HuH-7 (cell line): ENCODE measurements at places on chromosomes 1 and 21.

DNA sequence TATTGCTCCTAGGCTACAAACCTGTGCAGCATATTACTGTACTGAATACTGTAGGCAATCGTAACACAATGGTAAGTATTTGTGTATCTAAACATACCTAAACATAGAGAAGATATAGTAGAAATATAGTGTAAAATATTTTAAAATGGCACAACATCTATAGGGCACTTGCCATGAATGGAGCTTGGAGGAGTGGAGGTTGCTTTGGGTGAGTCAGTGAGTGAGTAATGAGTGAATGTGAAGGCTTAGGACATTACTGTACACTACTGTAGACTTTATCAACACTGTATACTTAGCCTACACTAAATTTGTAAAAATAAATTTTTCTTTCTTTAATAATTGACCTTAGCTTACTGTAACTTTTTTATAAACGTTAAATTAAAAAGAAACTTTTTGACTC, 7.9 kb downstream of the LEFTY2 start:
- no peak for DNase-seq

GRCh38 chr1:177952691-177953090, 17.2 kb downstream of the SEC16B start:
- no peak for DNase-seq

DNA sequence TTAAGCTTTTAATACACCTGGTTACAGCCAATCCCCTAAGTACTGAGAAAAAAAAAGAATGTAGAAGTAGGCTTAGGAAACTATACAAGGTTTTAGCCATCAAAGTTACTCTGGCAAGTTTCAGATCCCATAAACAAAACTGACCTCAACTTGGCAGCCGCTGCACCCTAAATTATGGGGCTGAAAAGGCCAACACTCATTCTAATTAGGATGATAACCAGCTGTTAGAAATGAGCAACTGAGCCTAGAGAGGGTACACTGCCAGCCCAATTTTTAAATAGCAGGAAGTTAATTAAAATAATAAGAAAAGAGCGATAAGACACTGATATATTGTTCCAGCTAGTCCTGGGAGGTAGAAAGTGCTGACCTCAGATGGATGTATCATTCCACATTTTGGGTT, 105.7 kb upstream of the VAV3 start:
- no peak for DNase-seq

- no peak for DNase-seq
These were observed 82.2 kb downstream of the LMO4 start for GRCh38 chr1:87410776-87411480.

- no peak for DNase-seq
These were observed 4.3 kb upstream of the CSF1 start for GRCh38 chr1:109906160-109906838.

GRCh38 chr1:64769482-64769881, 24.6 kb downstream of the RAVER2 start:
- DNase-seq: no peak

DNA sequence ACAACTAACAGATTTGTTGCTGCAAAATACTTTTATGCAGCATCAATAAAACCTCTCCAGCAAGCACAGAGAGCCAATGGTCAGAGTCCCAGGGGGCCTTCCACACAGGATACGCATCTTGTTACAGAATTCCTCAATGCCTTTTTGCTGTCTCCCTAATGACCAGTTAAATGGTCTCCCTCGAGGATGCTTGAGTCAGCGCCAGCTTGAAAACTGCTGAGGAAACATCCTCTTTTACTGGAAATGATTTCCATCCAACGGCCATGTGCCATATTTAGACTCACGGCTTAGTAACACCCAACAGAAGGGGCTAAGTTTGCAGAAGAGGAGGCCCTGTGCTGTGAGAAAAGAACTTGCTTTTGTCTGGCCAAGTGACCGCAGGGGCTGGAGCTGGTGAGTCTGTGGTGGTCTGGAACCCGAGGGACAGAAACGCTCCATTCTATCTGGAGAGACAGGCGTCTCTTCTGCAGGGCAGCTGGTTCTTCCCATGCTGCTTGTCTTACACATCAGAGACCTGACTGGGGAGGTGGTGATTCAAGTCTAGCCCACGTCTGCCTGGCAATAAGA, 496.4 kb downstream of the SETD4 start:
- DNase-seq: no peak

DNA sequence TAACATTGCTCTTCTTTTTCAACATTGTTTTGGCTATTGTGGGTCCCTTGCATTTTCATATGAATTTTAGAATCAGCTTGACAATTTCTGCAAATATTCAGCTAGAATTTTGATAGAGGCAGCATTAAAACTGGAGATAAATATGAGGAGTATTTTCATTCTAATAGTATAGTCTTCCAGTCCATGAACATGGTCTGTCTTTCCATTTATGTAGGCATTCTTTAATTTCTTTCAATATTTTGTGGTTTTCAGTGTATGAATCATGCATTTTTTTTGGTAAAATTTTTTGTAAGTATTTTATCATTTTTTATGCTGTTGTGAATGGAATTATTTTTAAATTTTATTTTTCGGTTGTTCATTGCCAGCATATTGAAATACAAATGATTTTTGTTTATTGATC, 97.2 kb downstream of the DNAH14 start:
- DNase-seq: no peak

- DNase-seq: peak; percentile 28
These were observed 93.7 kb upstream of the ETS2 start for GRCh38 chr21:38712071-38712470.

DNA sequence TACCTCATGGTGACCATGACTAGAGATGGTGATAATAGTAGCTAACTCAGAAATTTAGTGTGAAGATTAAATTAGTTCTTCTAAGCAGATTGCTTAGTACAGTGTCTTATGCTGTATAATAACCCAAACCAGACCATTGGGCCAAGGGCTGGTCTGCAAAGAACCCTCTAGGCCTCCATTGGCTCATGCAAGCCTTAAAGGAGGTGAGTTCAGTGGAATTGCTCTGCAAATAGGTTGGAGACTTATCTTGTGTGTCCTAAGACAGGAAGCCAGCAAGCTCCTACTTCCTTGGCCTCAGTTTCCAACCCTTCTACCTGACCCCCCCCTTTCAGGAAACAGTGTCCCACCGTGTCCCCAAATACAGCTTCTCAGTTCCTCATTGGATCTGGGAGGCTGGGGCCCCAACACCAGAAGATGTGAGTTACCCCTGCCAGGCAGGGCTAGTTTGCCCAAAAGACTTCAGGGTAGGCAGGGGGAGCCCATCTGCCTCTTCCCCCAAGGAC, 1.9 kb upstream of the MEF2D start:
- no peak for DNase-seq

- DNase-seq: peak; percentile 61
These were observed 64.9 kb downstream of the TMEM53 start for GRCh38 chr1:44609412-44609767.
